ENCODE measurements at places on chromosomes 2 and 18.

DNA sequence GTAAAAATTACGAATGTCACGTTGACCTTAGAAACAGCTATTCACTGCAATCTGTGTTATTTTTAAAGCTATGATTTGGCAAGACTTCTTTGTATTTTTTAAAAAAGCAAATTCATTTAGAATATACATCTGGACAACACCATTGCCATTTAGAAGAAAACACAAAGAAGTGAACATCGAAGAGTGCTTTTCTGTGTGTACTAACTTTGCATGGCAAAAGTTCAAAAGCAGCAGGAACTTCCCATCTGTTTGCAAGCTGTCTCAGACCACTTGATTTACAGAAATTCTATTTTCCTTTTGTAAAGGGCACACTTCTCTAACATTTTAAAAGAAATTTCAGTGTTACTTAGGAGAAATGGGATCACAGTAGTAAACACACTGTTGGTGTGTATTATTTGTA, 145.9 kb downstream of the CALCRL start:
- no peak for DNase-seq

GRCh38 chr2:97907369-97908100, 88.2 kb downstream of the TMEM131 start:
- no peak for DNase-seq

GRCh38 chr2:43792653-43793052, 18.8 kb downstream of the DYNC2LI1 start:
- DNase-seq: no peak

DNA sequence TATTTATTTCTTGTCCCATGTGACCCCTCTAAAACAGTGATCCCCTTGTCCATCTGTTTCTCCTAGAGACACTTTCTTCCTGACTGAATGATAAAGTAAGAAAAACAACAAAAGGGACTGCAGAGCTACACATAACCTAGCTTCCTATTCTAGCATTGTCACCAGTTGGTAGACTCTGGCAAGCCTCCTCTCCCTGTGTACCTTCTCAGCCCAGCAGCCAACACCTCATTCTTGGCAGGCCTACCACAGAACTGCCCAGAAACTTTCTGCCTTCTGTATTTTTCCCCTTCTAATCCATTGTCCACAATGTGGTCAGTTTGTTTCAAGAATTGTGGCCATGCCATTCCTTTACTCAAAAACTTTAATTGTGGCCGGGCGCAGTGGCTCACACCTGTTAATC, 13.4 kb downstream of the SMC6 start:
- no peak for DNase-seq

DNA sequence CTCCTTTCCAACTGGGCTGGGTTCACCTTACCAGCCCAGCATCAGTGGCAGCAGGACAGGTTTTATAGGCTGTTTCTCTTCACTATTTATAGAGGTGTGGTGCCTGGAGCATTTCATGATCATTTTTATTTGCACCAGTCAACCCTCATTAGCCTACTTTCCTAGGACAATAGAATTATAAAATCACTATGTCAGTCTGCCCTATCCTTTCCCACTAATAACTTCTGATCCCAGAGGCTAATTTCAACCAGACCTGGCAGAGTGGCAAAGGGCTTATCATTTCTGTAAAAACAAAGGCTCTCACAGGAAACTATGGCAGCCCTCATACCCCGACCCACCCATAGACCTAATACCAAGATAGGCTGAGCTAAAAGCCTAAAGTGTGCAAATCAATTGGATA, 243.5 kb upstream of the TMEFF2 start:
- no peak for DNase-seq

DNA sequence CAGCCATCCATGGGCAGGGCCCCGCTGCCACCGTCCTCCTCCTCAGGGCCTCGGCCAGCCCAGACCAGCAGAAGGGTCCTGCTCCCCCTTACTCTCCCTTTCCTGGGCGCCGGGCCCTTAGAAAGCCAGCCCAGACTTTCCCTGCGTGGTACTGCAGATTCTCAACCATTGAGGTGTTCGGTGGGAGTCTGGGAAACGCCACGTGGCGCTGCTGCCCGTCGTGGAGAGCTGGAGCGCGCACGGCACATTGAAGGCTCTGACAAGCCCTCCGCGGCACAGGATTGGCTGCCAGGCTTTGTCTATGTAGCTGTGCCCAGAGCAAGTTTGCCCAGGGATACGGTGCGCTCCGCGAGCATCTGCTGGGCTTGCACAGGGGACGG, 10.4 kb upstream of the KLHL30 start:
- no peak for DNase-seq

All from effector CD4-positive, alpha-beta T cell (primary cell).